ENCODE measurements at places on chromosomes 11 and 22.

DNA sequence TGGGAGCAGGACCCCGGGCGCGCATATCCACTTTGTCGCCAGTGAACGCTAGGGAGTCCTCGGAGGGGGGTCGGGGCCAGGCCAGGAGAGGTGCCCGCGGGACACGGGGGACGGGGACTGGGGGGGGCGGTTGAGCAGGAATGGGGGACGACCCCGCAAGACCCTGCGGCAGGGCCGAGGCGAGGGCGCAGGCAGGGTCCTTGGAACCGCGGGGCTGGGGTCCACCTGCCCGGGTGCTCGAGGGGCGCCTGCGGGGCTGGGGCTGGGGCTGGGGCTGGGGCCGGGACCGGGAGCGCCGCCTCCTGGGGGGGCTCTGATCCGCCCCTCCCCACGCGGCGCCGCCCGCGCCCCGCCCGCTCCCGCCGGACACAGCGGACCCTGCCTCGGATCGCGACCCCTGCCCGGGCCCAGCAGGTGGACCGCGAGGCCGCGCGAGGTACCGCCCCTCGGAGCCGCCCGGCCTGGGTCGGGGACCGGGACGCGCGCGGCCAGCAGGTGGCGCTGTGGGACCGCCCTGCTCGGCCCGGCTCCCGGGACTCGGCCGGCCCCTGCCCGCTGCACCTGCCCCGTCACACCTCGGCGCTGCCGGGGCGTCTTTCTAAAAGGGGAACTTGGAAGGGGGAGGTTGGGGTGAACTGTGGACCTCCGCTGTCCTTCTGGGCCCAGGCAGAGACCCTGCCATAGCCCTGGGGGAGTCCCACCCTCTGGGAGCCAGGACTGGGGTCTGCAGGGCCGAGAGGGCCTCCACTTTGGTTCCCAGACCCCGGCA, 11.0 kb downstream of the CRELD2 start:
- DNase-seq, result no peak

- DNase-seq, result no peak
Observed at GRCh38 chr11:134683860-134684259, 271.8 kb upstream of the B3GAT1 start.

DNA sequence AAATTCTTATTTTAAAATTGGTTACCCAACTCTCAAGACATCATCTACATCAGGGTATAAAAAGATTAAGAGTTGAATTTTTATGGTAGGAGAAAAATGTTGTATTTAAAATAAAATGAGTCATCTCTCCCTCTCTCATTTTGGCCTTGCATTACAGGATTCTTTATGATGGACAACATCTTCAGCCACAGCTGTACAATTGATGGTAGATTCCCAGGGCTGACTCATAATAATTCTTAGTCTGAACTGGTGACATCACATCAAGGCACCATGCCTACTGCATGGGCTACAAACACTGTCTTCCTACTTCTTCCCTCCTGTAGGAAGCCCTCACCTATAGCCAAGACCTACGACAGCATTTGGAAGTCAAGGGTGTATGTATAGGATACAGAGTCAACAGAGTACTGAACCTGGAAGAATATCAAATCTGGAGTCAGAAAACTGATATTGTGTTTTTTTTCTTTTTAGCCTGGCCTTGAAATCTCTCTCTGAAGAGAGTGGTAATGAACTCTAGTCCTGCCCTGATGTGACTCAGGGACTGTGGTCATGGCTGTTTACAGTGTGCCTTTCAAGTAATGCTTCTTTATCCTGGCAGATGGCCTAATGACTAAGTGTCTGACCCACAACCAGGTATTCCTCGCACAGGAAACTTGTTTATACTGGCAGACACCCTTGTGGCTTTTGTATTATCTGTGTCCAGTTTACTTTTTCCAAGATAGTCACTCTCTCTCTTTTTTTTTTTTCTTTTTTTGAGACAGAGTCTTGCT, 32.5 kb downstream of the MRGPRX2 start:
- peak; percentile 96 for DNase-seq

- DNase-seq, result no peak
Observed at GRCh38 chr11:85863855-85864254, 8.7 kb downstream of the CCDC83 start.

DNA sequence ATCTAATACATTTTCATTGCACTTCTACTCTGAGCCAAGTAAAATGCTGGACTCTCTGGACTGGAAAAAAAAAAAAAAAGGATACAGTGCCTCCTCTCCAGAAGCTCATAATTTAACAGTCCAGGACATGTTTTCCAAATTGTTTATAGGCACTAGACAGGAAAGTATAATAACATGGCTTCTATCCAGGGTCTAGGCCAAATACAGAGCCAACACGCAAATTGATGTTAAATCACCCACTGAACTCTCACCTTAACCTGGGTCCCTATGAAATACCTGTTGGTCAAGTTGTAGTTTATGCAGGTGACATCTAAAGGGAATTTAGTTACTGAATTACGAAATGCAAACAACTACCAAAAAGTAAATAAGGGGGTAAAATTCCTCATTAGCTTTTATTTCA, 428.7 kb upstream of the LUZP2 start:
- no peak for DNase-seq

DNA sequence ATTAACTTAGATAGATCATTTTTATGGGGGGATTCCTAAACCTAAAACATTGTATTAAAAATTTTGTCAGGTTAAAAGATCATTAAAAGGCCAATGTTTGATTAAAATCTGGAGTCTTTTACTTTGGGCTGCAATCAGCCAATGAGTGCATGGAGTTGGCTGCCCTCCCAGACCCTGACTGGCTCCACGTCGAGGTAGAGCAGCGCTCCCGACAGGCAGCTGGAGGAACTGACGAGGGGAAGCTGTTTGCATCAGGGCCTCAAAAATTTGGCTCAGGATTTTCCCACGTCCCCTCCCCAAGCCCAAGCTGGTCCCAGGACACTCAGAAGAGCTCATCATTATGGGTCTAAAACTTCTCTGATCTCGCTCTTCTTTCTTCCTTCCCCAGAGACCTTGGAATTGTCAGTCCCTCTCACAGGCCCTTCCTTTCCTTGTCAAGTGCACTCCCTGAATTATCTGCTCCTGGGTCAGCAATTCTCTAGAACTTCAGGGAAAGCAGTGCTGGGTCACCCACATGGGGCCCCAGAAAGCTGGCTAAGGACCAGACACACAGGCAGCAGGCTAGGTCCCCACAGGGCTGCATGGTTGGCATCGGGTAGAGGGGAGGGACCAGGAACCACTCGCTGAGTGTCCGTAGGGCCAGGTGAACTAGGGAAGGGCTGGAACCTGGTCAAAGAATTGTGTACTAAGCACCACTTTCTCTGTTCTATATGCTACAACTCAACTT, 119.6 kb upstream of the IGLL5 start:
- no peak for DNase-seq

GRCh38 chr11:20193307-20193706, 33.0 kb upstream of the DBX1 start:
- DNase-seq, result no peak

- peak; percentile 52 for DNase-seq
Observed at GRCh38 chr22:45441138-45441537, 27.6 kb downstream of the RIBC2 start.

- no peak for DNase-seq
Observed at GRCh38 chr11:33040862-33041453, 1.6 kb downstream of the TCP11L1 start.
